ENCODE measurements at places on chromosomes 6 and 20. TPM values are rescaled to one million over a fixed set of nuclear protein-coding genes. Genes with fewer than 3 reads are reported as not detected.

DNA sequence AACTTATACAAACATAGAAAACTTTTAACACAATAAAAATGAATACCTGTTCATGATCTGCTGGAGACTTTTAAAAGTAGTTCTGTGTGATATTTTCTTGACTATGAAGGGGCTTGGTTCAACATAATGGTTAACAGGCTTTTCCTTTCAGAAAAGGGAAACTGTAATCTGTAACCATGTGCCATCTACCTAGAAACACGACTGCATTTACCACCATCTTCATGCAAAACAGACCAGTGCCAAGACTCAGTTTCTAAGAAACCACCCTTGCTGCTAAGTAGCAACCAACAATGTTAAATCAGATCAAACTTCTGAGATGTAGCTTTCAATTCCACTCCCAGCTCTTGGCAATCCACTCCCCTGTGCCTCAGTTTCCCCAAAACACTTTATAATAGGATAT lies 15.7 kb downstream of the STAU1 start:
- H3K27me3 ChIP-seq = no peaks in the 10 kb centered on the region
- no peak overlapping the region for H3K4me3 ChIP-seq
- DNase-seq = no peak
- peaks cover 6% of the 10 kb centered on the region for H3K4me1 ChIP-seq

The SAMD5 gene
- 11.8 TPM for total RNA-seq

The UBE2V1 gene
- 77.1 TPM for total RNA-seq

GRCh38 chr6:90193359-90193758 lies 103.3 kb downstream of the BACH2 start:
- no peaks in the 10 kb centered on the region for H3K36me3 ChIP-seq
- DNase-seq = no peak
- H3K4me1 ChIP-seq = no peaks in the 10 kb centered on the region
- H3K27me3 ChIP-seq = no peaks in the 10 kb centered on the region
- no peak overlapping the region for H3K27ac ChIP-seq

The STAU1 gene
- total RNA-seq = 106 TPM

The LPA gene
- not detected for total RNA-seq
